ENCODE measurements at places on chromosomes 1 and 21.

DNA sequence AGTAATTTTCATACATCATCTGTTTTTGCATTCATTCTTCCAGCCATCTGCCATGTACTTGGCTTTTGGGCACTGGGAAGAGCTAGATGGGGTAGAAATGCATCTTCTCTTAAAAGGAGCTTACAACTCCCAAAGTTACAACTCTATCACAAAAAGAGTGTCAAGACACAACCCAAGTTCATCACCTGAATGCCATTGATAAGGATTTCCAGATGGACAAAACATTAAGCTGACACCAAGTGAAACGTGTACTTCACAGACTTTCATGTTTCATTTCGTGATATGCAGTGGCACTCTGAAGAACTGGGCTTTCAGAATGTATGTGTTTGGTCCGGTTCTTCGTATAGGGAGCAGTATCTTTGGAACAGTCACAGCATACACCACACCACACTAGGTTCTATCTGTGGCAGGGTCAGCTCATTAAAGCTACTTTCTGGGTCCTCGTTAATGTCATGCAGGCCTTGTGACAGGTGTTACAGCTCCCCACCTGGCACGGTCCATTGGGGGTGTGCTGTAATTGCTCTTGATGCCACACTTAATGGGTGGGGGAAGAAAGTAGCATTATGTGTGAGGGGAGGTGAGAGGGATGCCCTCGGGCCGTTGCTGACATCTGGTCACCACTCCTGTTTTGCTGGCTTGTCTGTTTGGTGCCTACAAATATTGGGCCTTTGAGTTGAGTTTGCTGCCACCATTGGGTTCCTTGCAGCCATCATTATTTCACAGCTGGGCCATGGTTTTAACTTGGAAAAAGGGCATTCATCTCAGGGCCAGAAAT, 164.9 kb downstream of the NFIA start:
- DNase-seq, result no peak

DNA sequence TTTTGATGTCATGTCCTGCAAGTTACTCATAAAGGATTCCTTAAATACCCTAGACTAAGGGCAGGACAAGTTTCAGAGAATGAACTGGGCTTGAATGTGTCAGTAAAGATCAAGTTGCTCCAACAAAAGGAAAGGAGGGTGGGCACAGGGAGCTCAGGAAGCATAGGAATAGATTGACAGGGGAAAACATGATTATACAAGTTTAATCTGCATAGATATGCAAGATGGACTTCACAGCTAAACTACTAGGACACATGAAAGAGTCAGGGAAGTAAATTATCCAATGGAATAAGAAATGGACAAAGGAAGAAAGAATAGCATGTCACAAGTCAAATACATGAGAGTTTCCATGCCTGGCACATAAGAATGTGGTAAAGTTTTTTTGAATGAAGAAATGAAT, 203.9 kb upstream of the SAMSN1 start:
- no peak for DNase-seq

DNA sequence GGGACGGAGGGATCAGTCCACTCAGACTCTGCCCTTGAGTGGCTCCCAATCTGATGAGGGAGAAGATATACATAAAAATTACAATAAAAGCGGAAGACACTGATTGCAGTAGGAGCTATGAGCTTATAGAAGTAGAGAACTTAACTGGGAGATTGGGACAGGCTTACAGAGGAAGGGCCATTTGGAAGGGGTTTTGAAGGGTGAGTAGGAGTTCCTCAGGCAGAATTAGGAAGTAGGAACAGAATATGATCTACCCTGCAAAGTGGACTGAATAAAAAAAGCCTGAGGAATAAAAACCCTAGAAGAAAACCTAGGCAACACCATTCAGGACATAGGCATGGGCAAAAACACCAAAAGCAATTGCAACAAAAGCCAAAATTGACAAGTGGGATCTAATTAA, 9.2 kb upstream of the WASF2 start:
- DNase-seq, result no peak

DNA sequence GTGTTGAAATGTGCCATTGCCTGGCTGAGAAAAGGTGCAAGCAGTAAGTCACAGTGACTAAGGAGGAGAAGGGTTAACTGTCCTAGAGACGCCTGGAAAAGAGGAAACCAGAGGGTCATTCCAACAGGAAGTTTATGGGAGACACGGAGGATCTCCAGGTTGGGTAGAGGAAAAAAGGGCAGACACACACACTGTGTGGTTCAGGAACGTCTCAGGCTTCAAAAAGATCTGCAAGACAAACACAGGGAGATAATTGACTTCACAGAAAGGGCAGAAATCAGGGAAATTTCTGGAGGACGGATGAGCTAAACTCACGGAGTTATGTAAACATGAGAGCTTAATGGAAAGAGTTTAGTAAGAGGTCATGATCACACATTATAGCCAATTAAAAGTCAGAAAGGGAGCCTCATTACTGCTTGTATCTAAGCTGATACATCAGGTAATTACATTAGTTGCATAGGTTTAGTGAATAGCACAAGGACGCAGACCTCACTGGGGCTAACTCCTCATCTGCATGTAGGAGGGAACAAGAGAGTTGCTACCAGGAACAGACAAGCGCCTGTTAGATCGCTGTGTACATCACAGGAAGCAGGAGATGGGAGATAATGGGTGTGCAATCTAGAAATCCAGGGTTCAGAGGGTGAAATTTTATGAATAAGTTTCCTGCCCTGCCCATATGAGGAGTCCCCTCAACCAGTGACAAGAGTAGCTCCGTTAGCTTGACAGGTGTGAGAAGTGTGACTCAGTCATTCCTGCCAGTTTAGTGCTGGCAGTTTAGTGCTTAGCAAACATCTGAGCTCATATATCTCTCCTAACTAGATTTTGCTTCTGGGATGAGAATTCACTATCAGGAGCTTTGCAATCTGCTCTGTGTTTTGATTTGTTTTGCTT, 96.6 kb upstream of the TNR start:
- DNase-seq, result no peak

DNA sequence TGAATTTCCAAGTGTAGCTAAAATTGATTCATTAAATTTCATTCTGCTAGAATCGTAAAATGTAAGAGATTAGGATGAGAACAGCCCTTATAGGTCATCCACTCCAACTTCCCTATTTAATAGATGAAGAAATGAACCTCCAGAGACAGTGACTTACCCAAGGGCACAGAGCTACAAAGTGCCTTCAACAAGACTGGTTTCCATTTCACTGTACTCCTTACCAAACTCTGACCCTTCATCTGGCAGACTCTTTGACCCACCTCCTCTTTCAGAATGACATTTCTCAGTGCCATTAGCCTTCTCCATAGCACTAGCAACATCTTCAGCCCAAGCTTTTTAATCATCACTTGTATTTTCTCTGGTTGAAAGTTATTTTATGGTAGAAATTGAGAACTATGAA, 161.3 kb downstream of the NEK7 start:
- no peak for DNase-seq

DNA sequence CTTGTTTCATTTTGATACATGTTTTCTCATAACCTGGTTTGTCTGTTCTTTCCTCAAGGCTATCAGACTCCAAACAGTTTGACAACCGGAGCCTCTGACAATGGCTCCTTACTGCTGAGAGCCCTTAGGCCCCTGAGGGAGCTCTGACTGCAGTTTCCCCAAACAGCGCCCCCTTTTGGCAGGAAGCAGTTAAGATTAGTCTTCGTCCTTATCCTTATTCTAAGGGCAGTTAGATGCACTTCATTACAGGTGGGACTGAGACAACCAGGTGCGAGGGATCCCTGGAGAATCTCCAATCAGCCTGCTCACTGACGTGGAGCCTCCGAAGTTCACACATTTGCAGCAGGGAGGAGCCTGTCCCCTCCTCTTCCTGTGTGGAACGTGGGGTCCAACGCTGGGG, 393.1 kb downstream of the BRINP3 start:
- DNase-seq, result no peak

- peak; percentile 81 for DNase-seq
Observed at GRCh38 chr1:94947437-94947836, 20.5 kb upstream of the CNN3 start.

DNA sequence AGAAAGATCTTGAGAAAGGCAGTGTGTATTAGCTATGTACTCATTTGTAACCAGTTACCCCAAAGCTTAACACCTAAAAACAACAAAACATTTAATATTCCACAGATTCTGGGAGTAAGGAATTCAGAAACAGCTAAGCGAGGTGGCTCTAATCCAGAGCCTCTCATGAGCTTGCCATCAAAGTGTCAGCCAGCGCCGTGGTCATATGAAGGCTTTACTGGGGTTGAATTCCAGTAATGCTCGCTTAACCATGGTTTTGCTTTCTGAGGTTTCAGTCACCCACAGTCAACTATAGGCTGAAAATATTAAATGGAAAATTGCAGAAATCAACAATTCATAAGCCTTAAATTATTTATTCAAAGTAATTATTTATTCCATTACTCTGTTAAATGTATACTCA, 101.8 kb downstream of the CLIC6 start:
- DNase-seq, result peak; percentile 20

- DNase-seq, result no peak
Observed at GRCh38 chr1:67960766-67961165, 89.7 kb downstream of the DIRAS3 start.

GRCh38 chr1:247529771-247530355, 6.4 kb downstream of the OR2C3 start:
- no peak for DNase-seq

- no peak for DNase-seq
Observed at GRCh38 chr1:167561753-167562152, 8.2 kb upstream of the CREG1 start.

GRCh38 chr1:43306688-43307457, 6.1 kb downstream of the TIE1 start:
- no peak for DNase-seq

GRCh38 chr1:181704546-181704945, 221.2 kb downstream of the CACNA1E start:
- no peak for DNase-seq

DNA sequence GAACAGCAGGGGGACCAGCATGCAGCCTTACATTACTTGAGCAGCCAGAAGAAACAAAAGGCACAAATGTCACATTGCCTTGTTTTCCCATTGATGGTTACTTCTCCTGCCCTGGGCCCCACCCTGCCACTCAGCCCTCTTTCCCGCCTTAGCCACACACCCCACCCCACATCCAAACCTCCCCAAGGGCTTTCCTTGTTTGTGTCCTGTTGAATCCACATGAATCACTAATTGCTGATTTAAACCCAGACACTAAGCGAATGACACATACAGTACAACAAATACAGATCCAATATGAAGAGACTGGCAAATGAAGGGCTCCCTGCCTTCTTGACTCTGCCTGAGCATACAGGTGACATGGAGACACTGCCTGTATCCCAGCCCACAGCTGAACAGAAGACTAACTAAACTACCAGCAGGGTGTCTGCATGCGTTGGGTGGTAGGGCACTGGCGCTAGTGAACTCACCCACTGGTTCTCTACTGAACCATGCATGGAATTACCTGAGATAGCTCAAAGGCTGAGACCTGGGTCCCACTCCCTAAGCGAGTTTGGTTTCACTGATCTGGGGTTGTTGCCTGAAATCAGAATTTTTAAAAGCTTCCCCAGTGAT, 3.1 kb downstream of the IGSF3 start:
- DNase-seq, result no peak

- DNase-seq, result no peak
Observed at GRCh38 chr1:53567851-53568250, 108.7 kb downstream of the DMRTB1 start.

DNA sequence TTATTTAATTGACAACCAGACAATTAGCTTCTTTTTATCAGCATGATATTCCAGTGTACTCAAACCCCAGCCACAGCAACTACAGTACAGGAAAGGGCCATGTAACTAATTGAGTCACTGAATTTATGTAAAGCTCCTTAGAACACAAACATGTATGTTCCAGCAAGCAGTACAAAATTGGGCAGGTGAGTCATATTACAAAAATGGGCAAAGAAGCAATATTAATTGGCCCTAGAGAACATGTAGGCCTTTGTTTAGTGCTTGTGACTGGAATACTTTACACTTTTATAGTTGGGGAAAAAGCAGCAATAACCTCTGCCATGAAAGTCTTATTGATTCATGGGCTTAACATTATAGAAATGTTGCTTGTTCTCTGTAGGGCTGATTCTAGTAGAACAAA, 31.8 kb downstream of the CLEC20A start:
- DNase-seq, result peak; percentile 68

- DNase-seq, result no peak
Observed at GRCh38 chr1:159877695-159878444, 15.4 kb upstream of the VSIG8 start.

- DNase-seq, result peak; percentile 56
Observed at GRCh38 chr1:159879977-159880376, 17.5 kb upstream of the VSIG8 start.

GRCh38 chr21:25283720-25284119, 323.6 kb downstream of the MRPL39 start:
- DNase-seq, result peak; percentile 48

GRCh38 chr1:27862671-27863537, 9.4 kb upstream of the THEMIS2 start:
- peak; percentile 95 for DNase-seq

DNA sequence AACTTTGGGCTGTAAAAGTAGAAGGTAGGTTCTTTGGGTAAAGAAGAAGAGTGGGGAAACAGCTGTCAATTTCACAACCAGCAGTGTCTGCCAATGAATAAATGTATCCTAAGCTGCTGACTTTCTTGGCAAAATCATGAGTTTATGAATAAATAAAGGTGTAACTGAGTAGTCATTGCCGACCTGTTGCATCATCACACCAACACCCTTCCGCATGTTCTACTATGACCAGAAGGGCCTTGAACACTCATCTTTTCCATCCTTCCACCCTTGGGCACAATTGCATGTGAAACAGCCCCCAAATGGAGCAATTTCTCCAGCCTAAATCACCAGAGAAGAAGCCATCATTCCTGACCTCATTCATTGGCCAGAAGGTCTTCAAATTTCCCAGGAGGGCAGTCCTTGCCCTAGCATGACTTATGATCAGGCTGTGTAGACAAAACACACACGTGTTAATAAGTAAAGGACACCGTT, 31.2 kb upstream of the QSOX1 start:
- DNase-seq, result no peak

- DNase-seq, result peak; percentile 76
Observed at GRCh38 chr21:37784591-37785318, 131.5 kb downstream of the KCNJ6 start.
